OCI-LY7 (cell line): ENCODE measurements at places on chromosomes 13 and 19.

GRCh38 chr19:47022541-47023447 is 3.2 kb downstream of the NPAS1 start:
- DNase-seq, result no peak

DNA sequence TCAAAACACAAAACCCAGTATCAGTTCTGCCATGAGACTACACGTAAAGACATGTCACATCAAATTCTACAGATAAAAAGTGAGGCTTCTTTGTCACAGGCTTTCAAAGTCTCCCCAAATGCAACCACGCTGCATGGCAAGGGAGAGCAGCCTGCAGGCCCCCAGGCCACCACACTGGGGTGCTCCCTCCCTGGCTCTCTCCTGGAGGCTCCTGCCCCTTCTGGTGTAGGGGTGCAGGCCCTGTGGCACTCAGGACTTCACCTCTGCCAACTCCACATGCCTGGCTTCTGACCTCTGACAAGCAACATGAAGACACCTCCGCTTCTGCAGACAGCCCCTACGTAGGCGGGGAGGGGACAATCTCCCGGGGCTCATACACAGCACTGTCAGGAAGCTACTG is 14.3 kb downstream of the AKAP8 start:
- DNase-seq, result no peak

GRCh38 chr13:113625965-113626721 is 31.9 kb downstream of the ATP4B start:
- no peak for DNase-seq

GRCh38 chr13:99662678-99663077 is 161.4 kb downstream of the TM9SF2 start:
- no peak for DNase-seq

- peak; percentile 76 for DNase-seq
These were observed 37.3 kb downstream of the RNF6 start for GRCh38 chr13:26184791-26185250.
